ENCODE measurements at places on chromosomes 11 and 22. TPM values are rescaled to one million over a fixed set of nuclear protein-coding genes. Genes with fewer than 3 reads are reported as not detected.
A peak's percentile ranks its signal among the peaks of the same experiment; 100 is the strongest.

Gene CARD18
- polyA plus RNA-seq: not detected

- DNase-seq: peak; percentile 65
Observed at GRCh38 chr11:16603890-16604793, 134.3 kb upstream of the C11orf58 start.

Gene UBQLNL
- polyA plus RNA-seq: 0.10 TPM

DNA sequence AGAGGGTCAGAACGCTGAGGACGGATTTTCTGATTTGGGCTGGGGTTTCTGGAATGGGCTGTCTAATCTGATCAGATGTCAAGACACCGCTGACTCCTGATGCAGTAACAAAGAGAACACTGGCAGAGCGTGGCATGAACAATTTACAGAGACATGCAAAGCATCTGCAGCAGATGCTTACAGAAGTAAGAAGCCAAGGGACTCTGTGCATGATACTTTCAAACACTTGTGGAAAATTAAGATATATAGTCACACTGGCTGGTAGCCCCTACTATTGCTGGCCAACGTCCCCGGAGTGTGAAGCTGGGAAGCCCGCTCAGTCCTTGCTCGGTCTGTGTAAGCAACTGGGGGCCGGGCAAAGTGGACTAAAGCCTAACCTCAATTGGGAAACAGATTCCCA, 903.7 kb downstream of the BRD1 start:
- no peak for DNase-seq

GRCh38 chr11:8503910-8504364, 90.1 kb downstream of the STK33 start:
- DNase-seq: no peak
